ENCODE measurements at places on chromosomes 3 and 15.
A peak's percentile ranks its signal among the peaks of the same experiment; 100 is the strongest.

GRCh38 chr3:24401090-24401810 lies 93.4 kb downstream of the THRB start:
- no peak for DNase-seq

DNA sequence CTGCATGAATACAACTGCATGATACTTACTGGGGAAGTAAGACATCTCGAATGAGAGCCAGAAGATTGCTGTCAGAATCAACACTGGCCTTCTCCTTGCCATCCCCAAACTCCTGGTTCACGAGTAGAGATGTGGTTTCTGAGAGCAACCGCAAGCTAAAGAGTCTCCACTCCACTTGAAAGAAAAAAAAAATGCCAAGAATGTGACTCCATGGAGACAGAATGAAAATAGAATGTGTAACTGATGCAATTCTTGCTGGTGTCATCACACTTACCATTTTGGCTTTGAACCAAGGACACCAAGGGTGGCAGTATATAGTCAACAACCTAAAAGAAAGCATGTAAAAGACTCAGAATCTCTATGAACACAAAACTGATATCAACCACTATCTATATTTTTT lies 280.4 kb downstream of the ULK4 start:
- no peak for DNase-seq

DNA sequence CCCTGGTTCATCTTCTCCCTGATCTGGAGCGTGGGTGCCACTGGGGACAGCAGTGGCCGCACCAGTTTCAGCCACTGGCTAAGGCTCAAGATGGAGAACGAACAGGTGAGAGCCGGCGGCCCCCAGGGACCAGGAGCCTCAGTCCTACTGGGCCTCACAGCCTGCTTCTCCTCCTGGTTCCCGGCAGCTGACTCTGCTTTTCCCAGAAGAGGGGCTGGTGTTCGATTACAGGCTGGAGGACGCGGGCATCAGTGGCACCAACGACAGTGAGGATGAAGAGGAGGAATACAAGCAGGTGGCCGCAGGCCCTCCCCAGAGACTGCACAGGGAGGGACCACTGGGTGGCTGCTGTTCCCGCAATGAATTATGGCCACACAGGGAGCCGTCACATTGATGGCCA lies 54.4 kb downstream of the DNAH1 start:
- DNase-seq, result no peak

DNA sequence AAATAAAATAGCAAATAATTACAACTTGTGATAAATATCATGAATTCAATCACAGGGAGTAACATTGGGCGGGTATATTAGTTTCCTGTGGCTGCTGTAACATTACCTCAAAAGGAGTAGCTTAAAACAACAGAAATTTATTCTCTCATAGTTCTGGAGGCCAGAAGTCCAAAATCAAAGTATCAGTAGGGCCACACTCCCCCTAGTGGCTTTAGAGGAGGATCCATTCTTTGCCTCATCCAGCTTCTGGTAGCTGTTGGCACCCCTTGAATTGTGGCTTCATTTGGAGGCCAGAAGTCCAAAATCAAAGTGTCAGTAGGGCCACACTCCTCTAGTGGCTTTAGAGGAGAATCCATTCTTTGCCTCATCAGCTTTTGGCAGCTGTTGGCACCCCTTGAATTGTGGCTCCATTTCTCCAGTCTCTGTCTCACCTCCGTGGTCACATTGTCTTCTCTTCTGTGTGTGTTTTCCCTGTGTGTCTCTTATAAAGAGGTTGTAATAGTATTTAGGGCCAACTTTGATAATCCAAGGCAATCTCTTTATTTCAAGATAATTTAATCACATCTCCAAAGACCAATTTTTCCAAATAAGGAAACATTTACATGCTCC lies 3.1 kb upstream of the CFAP20DC start:
- no peak for DNase-seq

DNA sequence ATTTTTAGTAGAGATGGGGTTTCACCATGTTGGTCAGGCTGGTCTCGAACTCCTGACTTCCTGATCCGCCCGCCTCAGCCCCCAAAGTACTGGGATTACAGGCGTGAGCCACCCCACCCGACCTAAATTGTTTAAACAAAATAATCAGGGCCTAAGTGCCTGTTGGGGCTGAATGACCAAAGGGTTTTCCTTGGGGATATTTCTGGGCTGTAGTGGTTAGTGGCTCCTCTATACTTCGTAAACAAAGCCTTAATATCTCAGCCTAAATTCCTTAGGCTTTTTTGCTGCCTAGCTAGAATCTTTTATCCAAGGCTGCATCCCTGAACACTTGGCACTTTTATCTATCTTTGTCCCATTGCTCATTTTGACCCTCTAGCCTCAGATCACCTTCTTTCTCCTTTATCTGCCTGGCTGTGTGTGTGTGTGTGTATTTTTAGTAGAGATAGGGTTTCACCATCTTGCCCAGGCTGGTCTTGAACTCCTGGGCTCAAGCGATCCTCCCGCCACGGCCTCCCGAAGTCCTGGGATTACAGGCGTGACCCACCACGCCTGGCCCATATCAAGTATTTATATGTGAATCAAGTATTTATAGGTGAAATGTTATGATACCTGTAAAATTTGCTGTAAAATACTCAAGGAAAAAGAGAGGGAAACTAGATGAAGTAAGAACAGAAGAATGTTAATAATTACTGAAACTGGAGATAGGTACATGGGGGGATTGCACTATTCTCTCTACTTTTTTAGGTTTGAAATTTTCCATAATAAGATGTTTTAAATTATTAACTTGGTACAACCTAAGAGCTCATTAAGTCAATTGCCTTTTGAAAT lies 1.8 kb downstream of the NUSAP1 start:
- DNase-seq, result no peak

GRCh38 chr3:31448882-31449243 lies 83.9 kb upstream of the STT3B start:
- no peak for DNase-seq

- no peak for DNase-seq
These were observed 3.0 kb downstream of the SNTN start for GRCh38 chr3:63655519-63655918.

GRCh38 chr15:44738340-44738984 lies 2.1 kb downstream of the TRIM69 start:
- no peak for DNase-seq

DNA sequence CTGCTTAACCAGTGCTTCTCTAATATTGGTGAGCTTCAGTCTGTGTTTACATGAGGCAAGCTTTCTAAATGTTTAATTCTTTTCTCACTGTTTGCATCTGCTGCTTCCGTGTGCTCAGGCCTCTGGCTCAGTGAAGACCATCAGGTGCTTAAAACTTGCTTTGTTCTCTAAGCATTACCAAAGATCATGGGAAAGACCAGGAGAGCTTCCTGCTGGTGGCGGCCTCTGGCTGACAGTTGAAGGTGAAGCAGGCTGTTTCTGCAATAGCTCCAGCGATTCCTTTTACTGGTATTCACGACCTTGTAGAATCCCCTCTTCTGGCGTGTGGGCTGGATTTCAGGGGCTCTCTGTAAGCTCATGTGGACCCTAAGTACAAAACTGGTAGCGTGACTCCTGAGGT lies 45.1 kb downstream of the EDEM1 start:
- DNase-seq, result no peak

DNA sequence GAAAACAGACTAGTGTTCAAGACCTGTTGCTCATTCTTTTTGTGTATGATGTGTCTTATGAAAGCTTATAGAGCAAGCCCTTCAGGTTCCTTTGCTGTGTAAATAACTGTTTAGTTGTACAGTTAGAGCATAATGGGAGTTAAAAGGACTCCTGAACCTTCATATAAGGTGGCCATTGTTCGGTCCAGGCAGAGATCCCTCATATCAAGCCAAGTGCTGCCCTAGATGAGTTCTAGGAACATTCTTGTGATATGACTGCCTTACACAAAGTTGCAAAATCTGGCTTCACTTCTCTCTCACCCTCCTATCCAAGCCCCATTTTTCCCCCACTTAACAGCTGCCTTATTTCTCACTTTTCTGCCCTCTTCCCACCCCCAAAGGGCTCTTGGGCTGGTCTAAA lies 26.9 kb downstream of the GYG1 start:
- DNase-seq, result no peak

DNA sequence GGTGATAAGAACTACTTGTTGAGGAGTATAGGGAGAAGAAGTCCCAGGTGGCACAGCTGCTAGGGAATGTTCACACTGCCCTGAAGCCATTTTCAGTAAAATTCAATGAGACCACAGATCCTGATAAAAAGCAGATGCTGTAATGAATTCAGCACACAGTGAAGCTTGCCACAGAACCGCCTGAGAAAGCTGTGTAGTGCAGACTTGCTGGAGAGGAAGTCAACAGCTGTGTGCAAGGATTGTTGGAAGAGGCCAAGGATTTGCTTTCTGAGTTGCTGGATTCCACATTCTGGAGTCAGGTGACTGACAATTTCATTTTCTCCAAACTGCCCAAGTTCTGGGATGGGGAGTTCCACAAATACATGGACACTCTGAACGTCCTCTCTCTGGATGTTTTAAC lies 70.9 kb downstream of the ANP32A start:
- no peak for DNase-seq

GRCh38 chr3:125319765-125320164 lies 55.4 kb downstream of the ZNF148 start:
- no peak for DNase-seq

DNA sequence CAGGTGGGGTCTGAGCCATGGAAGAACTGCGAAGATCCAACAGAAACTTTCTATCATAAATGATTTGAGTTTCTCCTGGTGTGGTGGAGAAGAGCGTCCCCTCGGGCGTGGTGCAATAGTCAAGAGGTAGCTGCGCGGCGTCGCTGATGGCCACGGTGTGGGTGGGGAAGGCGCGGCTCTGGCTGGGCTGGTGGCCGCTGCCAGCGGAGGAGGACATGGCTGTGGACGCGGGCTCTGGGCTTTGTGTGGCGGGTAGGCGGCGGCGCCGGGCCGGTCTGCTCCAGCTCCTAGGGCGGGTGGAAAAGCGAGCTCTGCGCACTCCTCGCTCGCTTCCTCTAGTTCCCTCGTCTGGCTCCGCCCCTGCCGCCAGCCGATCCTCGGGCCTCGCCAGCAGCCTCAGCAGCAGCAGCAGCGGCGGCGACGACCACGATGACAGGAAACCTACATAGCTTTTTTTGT lies 5.9 kb downstream of the STARD9 start:
- peak; percentile 60 for DNase-seq

DNA sequence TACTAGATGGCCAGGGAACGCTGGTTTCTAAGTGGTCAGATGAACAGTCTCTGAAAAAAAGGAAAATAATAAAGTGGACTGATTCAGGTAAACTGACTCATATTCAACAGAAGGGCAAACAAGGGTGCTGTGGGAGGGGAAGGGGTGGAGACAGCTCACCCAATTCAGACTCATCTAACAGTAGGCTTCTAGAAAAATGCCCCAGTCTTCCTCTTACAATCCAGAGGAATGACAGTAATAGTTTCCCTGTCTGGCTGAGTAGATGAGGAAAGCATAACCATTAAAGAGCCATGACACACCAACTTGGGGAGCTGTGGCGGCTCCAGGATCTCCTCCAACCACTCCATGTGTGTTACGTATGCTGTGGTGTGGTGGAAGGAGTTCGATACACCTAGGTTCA lies 231.4 kb upstream of the UMPS start:
- DNase-seq, result no peak

GRCh38 chr3:151940481-151940880 lies 67.0 kb downstream of the SUCNR1 start:
- no peak for DNase-seq

- DNase-seq, result no peak
These were observed 100.8 kb upstream of the TPM1 start for GRCh38 chr15:62941699-62942098.

- no peak for DNase-seq
These were observed 3.5 kb downstream of the MYZAP start for GRCh38 chr15:57595011-57595866.

GRCh38 chr3:75129101-75129500 lies 514.6 kb upstream of the CNTN3 start:
- DNase-seq, result no peak

DNA sequence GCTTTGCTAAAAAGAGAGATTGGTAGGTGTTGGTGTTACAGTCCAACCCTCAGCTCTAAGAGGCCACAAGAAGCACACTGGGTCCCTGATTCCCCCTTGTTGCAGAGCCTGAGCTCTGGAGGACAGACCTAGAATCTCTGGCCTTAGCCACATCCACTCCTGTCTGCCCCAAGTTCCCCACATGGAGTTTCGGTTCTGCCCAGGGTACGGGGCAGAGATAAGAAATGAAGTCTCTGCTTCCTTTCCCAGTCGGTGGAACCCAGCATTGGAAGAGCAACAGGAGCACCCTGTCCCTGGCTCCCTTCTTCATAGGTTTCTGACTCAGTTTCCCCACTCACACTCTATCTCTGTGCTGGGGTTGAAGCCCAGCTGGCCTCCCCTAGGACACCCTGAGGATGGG lies 13.2 kb downstream of the PRR23E start:
- DNase-seq, result no peak

DNA sequence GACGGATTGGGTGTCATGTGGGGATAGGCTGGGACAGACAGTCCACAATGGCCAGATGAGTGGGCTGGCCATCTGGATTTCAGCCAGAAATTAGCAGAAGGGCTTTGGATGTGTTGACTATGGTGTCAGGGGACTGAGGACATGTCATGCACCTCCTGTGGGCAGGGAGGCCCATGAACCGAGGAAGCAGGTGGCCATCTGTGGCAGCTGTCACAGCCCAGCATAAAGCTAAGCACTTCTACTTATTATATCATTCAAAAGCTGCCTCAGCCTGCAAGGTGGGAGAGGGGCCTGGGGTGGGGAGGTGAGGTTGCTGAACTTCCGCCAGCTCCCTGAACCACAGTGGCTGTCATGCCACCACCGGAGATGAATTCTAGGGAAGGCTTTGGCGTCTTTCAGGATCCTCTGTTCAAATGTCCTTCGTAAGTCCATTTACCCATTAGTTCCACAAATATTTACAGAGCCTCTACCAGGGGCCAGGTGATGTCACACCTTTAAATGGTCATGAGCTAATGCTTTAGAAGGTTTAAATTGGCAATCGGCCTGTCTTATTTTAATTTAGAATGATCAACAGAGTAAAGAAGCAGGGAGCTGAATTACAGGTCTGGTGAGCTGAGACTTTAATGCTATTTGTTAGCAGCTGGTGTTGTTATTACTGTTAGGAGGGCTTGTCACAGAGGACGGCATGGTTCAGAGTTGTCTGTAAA lies 23.6 kb upstream of the CAV3 start:
- no peak for DNase-seq

DNA sequence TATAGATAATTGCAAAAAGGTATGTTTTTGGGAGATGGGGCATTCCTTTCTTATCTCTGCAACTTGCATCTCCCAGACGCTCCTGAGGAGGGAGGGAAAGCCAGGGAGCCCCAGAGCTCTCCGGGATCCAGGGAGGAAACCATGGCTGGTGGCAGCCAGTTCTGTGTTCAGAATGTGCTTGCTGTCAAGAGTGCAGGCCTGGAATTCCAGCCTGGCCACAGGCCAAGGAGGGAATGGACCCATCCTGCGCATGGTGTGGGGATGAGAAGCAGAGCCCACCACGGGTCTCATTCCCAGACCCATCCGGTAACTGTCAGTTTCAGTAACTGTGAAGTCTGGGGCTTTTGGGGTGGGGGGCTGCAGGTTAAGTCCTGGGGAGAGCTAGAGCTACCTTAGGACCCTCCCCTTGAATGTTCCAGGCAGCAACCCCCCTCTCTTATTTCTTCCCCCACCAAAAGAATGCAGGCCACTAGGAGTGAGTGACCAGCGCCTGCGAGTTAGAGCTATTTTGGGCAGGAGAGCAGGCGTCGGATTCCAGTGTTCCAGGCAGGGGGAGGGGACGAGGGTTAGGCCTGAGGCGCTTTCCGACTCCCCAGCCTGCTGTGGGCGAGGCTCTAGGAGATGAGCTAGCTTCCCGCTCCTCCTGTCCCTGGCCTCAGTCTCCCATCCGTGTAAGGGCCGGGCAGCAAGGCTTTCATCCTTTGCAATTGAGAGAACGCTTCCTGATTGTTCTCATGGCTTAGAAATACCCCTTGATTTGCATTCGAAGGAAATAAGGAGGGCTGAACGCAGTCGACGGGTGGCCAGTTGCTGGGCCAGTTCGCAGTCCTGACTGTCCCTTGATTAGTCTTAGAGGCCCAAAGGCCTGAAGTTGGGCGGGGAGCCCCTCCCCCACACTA lies 781 bp upstream of the DAG1 start:
- no peak for DNase-seq
